Chondrocyte (in vitro differentiated cells): ENCODE measurements at places on chromosomes 6 and 20. TPM values are rescaled to one million over a fixed set of nuclear protein-coding genes. Genes with fewer than 3 reads are reported as not detected.

The AGPAT1 gene
- 66.7 to 77.2 TPM (median 67.0 TPM) in 3 replicates for total RNA-seq

The CCN6 gene
- not detected in 3 replicates for total RNA-seq

The SLC35F1 gene
- total RNA-seq = not detected in 3 replicates

The GSTA2 gene
- not detected in 3 replicates for total RNA-seq

The MEI4 gene
- total RNA-seq = not detected in 3 replicates

The CLDN20 gene
- not detected in 3 replicates for total RNA-seq

The RIPPLY2 gene
- total RNA-seq = not detected in 3 replicates

The TUBB2B gene
- 109 to 119 TPM (median 117 TPM) in 3 replicates for total RNA-seq

The ZBTB24 gene
- total RNA-seq = 6.6 to 8.1 TPM (median 7.1 TPM) in 3 replicates

The GABRR1 gene
- total RNA-seq = not detected in 3 replicates

The SUMO4 gene
- 1.1 to 2.8 TPM (median 1.5 TPM) in 3 replicates for total RNA-seq

The POM121L2 gene
- total RNA-seq = not detected in 3 replicates

The RBBP9 gene
- total RNA-seq = 12.7 to 20.6 TPM (median 14.2 TPM) in 3 replicates

The GGT7 gene
- total RNA-seq = 10.4 to 23.9 TPM (median 23.7 TPM) in 3 replicates

The COL11A2 gene
- total RNA-seq = 2.8 to 10.0 TPM (median 10.0 TPM) in 3 replicates

The ZCCHC3 gene
- 17.2 to 18.6 TPM (median 17.4 TPM) in 3 replicates for total RNA-seq

The LINC00237 gene
- total RNA-seq = not detected in 3 replicates

The NOX3 gene
- not detected in 3 replicates for total RNA-seq

The KCNK5 gene
- not detected in 3 replicates for total RNA-seq

The MYLK4 gene
- 0.99 to 1.1 TPM (median 1.00 TPM) in 3 replicates for total RNA-seq

The REM1 gene
- not detected in 3 replicates for total RNA-seq

The APMAP gene
- 77.7 to 82.2 TPM (median 79.9 TPM) in 3 replicates for total RNA-seq

The RAB32 gene
- 41.8 to 80.6 TPM (median 76.1 TPM) in 3 replicates for total RNA-seq

The RANBP9 gene
- 53.0 to 72.0 TPM (median 71.8 TPM) in 3 replicates for total RNA-seq

The FAM135A gene
- 8.8 to 11.9 TPM (median 10.6 TPM) in 3 replicates for total RNA-seq
